ENCODE measurements at places on chromosomes 13 and 19. TPM values are rescaled to one million over a fixed set of nuclear protein-coding genes. Genes with fewer than 3 reads are reported as not detected.

DNA sequence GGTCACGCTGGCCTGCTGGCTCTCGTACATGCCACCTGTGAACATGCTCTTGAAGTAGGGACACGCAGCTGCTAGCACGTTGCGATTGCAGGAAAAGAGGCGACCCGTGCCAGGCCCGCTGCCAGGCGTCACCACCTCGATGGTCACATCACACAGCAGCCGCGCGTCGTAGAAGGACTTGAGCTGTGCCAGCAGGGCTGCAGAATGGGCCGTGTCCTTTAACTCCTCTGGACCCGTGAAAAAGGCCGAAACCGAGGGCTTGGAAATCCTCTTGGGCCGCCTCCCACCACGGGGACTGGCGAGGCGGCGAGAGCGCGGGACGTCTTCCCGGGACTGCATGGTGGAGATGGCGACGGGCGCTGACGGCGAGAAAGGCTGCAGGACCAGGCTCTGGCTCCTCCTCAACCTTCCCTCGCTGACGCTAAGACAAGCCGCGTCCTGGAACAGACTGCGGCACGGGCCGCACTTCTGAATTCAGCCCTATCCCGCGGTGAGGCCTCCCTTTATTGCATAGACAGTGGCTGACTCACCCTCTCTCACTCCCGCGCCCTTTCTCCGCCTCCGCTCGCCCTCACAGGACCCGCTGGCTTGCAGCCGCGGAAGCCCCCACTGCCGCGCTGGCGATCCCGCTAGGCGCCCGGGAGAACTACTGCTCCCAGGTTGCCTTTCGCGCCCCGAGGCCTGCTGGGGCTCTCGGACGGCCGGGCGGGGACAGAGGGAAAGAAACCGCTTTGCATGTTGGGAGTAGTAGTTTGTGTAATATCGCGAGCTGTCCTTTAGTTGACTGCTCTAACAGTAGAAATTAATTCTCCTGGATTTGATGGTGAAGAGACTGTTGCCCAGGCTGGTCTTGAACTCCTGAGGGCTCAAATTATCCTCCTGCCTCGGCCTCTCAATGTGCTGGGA is at the start of gene KBTBD7:
KBTBD7 (minus strand) TSS at position 651 of the 906 bp plus-strand sequence; CDS start at position 339, 312 bp downstream.
- H3K4me3 ChIP-seq: peak within 1 kb of the TSS; percentile 73
- DNase-seq: peak; percentile 99
- H3K36me3 ChIP-seq: no peaks in the 10 kb centered on the region
- peaks cover 9% of the 10 kb centered on the region for H3K4me1 ChIP-seq
- peak within 1 kb of the TSS; percentile 91 for H3K27ac ChIP-seq
- no peaks in the 10 kb centered on the region for H3K27me3 ChIP-seq

ZSWIM9 gene
- total RNA-seq: 6.6 TPM

SYDE1 gene
- 104 TPM for total RNA-seq

DNA sequence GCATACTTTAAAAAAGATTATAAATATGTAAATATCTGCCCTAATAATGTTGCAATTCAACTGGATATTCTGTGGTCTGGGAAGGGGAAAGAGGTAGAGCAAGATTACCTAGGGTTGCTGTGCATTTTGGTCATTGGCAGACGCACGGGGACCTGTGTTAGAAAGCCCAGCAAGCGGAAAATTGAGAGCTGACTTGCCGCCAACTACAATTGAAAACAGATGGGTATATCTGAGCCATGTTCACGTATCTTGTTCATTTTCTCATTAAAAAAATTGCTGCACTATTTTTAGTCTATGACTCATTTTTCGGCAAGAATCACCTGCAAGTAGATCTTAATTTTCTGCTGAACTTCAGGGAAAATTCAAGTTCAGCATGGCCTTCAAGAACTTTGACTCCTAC is 308.5 kb upstream of the TMTC4 start:
- no peaks in the 10 kb centered on the region for H3K36me3 ChIP-seq
- no peak for DNase-seq
- no peak overlapping the region for H3K27ac ChIP-seq

DNA sequence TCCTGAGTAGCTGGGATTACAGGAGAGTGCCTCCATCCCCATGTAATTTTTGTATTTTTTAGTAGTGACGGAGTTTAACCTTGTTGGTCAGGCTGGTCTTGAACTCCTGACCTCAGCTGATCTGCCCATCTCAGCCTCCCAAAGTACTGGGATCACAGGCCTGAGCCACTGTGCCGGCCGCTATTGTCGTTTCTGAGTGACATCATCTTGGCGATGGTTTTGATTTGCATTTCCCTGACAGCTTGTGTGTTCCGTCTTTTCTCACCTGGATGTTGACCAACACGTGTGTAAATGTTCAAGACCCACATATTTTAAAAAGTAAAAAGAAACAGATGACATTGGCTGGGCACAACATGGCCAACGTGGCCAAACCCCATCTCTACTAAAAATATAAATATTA is 12.8 kb upstream of the MKNK2 start:
- no peak for DNase-seq
- no peaks in the 10 kb centered on the region for H3K36me3 ChIP-seq
- no peaks in the 10 kb centered on the region for H3K27me3 ChIP-seq
- no peak overlapping the region for H3K4me3 ChIP-seq
- no peak overlapping the region for H3K27ac ChIP-seq

COX7A1 gene
- total RNA-seq: 8.4 TPM

DNA sequence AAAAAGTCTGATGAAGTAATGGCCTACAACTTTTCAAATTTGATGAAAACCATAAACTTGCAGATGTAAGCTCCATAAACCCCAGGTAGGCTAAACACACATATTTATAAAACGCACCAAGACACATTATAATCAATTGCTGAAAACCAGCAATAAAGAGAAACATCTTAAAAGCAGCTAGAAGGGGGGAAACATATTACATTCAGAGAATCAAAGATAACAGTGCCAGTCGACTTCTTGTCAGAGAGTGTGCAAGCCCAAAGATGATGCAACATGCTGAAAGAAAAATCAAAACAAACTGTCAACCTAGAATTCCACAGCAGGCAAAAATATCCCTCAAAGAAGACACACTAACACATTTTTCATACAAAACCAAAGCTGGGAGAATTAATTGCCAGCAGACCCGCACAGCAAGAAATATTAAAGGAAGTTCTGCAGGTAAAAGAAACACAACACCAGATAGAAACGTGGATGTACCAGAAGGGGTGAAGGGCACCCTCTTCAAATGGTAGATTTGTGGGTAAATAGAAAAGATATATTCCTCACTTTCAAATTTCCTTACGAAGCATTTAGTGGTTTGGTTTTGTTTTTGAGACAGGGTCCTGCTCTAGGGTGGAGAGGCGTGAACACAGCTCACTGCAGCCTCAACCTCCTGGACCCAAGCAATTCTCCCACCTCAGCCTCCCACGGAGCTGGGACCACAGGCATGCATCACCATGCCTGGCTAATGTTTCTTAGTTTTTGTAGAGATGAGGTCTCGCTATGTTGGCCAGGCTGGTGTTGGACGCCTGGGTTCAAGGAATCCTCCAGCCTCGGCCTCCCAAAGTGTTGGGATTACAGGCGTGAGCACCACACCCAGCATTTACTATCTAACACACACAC is 16.5 kb upstream of the ATP1A3 start:
- H3K4me3 ChIP-seq: no peak overlapping the region
- H3K4me1 ChIP-seq: peaks cover 13% of the 10 kb centered on the region
- H3K36me3 ChIP-seq: no peaks in the 10 kb centered on the region
- peak overlapping the region; percentile 40 for H3K27ac ChIP-seq
- peak; percentile 58 for DNase-seq

DNA sequence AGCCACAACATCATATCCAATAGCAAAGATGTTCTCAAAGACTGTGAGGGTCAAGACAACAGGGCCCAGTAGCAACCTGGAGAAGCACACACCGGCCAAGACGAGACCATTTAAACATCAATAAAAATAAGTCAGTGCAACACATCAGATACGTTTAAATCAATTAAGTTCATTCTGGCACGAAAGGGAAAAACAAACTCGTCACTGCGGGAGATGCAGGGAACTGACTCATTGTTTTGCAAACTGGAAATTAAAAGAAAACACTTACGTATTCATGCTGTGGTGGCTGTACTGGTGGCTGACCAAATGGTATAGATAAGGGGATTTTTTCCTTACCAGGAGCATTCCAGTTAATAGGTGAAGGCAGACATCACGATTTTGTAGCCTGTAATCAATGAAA is 26.3 kb upstream of the SLC15A1 start:
- no peaks in the 10 kb centered on the region for H3K36me3 ChIP-seq
- DNase-seq: no peak
- H3K4me1 ChIP-seq: no peaks in the 10 kb centered on the region

DNA sequence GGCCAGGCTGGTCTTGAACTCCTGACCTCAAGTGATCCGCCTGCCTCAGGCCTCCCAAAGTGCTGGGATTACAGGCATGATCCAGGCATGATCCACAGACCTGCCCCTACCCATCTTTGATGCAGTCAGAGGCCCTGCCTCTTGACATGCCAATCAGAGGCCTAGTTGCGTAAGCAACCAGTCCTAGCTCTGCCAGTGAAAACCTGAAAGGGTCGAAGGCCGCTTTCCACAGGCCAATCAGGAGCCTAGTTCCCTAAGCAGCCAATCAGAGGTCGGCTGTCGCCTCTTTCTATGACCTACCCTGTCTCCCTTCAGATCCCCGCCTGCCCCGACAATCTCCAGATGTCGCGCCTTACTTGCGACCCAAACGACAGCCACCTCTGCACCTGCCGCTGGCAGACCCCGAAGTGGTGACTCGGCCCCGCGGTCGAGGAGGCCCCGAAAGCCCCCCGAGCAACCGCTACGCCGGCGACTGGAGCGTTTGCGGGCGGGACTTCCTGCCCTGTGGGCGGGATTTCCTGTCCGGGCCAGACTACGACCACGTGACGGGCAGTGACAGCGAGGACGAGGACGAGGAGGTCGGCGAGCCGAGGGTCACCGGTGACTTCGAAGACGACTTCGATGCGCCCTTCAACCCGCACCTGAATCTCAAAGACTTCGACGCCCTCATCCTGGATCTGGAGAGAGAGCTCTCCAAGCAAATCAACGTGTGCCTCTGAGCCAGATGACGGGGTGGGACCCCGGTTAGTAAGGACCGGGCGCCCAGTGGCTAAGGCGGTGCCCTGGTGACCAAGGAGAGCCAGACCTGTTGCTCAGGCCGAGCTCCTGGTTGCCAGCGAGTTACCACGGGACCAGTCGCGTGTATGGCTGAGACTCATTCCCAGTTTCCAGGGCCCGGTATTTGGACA is 6.3 kb downstream of the SYDE1 start:
- no peaks in the 10 kb centered on the region for H3K27me3 ChIP-seq
- DNase-seq: no peak
- H3K4me1 ChIP-seq: peaks cover 1% of the 10 kb centered on the region
- peaks cover 24% of the 10 kb centered on the region for H3K36me3 ChIP-seq
- no peak overlapping the region for H3K4me3 ChIP-seq

IRS2 gene
- 7.3 TPM for total RNA-seq

DNA sequence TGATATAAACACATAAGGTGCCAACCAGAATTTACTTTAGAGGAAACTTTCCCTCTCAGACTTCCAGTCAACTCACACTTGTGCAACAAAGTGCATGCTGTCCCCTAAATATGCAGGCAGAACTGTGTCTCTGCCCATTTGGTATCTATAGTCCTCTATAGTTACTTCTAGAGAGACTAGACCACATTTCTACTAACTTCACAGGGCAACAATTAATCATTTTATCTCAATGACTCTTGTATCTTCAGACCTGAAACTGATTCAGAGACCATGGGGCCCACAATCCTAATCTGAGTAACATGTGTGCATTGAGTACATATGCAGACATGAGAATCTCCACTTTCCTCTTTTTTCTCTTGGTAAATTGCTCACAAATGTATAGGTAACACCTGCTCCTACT is 158.1 kb downstream of the ZNF486 start:
- DNase-seq: no peak
- H3K36me3 ChIP-seq: no peaks in the 10 kb centered on the region
- no peaks in the 10 kb centered on the region for H3K4me1 ChIP-seq
- H3K27ac ChIP-seq: no peak overlapping the region
- no peak overlapping the region for H3K4me3 ChIP-seq

GRCh38 chr13:40031031-40031430 is 375.6 kb downstream of the COG6 start:
- peak; percentile 61 for DNase-seq
- no peaks in the 10 kb centered on the region for H3K27me3 ChIP-seq
- no peak overlapping the region for H3K27ac ChIP-seq
- 0 out of 2 replicates have a peak, but pooled peaks cover 4% of the 10 kb centered on the region for H3K4me1 ChIP-seq

GRCh38 chr13:109745702-109746101 is 40.7 kb downstream of the IRS2 start:
- peaks cover 13% of the 10 kb centered on the region for H3K27me3 ChIP-seq
- H3K4me1 ChIP-seq: no peaks in the 10 kb centered on the region
- H3K27ac ChIP-seq: no peak overlapping the region
- DNase-seq: no peak
- H3K36me3 ChIP-seq: no peaks in the 10 kb centered on the region

DNA sequence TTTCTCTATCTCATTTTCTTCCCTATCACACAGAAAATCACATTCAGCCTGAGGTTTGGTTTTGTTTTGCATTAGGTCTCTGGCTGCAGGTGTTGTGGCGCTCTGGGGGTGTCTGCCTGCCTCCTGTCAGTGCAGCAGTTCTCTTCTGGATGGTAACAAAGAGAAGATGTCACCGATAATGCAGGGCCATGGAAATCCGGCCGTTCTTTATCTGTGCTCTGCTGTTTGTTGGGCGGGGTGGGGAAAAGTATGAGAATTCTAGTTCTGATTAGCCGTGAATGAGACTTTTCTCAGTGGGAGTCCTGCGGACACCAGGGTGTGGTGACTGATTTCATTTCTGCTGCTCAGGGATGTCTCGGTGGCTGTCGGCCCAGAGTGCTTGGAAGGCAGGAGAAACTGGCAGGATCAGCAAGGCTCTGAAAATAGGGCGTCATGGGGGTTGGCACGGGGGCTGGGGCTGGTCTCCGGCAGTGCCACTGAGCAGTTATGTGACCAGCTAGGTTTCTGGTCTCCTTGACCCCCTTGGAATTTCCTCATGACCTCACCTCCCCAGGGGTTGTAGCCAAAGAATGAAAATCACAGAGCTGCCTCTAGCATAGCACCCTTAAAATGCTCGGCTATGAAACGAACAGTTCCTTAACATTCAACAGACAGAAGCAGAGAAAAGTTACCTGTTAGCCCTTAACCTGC is 5.0 kb downstream of the RNF113B start:
- H3K4me1 ChIP-seq: peaks cover 49% of the 10 kb centered on the region
- peak; percentile 78 for DNase-seq
- no peaks in the 10 kb centered on the region for H3K36me3 ChIP-seq
- H3K27me3 ChIP-seq: no peaks in the 10 kb centered on the region
- H3K27ac ChIP-seq: peak overlapping the region; percentile 87

DNA sequence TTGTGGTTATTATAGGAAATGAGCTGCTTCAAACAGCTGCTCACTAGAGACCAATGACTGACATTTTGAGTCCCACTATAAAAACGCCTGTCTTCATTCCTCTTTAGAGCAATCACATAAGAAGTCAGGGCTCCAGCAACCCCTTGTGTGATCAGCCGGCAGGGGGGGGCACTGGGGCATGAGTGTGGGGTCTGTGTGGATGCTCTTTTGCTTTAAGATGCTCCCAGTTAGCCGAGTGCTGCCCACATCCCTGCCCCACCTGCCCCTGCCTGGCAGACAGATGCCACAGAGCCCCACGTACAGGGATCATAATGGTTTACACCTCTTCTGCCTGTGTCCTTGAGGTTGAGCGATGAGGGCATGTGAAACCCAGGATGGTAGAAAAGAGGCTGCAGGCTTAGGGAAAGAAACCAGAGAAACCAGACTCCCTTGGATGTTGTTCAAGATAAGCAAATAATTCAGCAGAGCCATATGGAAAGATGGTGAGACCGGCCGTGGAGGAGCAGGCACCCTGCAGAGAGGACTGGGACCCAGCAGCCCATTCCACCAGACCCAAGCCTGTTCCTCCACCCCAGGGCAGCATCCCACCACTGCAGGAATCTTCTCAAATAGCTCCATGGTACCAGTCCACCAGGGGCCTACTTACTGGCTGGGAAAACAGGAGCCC is 55.4 kb downstream of the CHST8 start:
- H3K4me1 ChIP-seq: no peaks in the 10 kb centered on the region
- H3K27me3 ChIP-seq: no peaks in the 10 kb centered on the region
- no peak for DNase-seq
- no peak overlapping the region for H3K27ac ChIP-seq
